Heart left ventricle (tissue), 16 donors: ENCODE measurements at places on chromosomes 1 and 21. TPM values are rescaled to one million over a fixed set of nuclear protein-coding genes. Genes with fewer than 3 reads are reported as not detected.

DNA sequence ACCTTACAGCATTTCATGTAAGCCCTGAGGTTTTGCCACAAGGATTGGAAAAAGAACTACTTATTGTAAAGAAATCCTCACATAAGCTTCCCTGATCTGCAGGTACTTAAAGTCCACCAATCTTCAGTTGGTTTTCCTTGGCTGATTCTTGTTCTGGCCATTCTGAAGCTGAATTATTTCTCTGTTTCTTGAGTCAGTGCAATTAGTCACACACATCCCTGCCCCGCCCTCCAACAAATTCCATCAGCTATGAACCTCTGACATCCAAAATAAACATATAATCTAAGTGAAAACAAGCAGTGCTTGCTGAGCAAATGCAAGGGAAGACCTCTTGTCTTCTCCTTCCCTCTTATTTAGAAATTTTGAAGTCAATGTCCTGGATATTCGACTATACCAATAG, 8.2 kb upstream of the FNDC7 start:
- no peaks in the 10 kb centered on the region for H3K4me1 ChIP-seq
- H3K27ac ChIP-seq: no peak overlapping the region
- peaks cover 4% of the 10 kb centered on the region for H3K36me3 ChIP-seq
- H3K27me3 ChIP-seq: no peaks in the 10 kb centered on the region

GRCh38 chr1:158019171-158019868, 25.9 kb downstream of the KIRREL1 start:
- peaks cover 87% of the 10 kb centered on the region for H3K4me1 ChIP-seq
- no peaks in the 10 kb centered on the region for H3K36me3 ChIP-seq
- peak overlapping the region; percentile 86 for H3K27ac ChIP-seq
- peak overlapping the region; percentile 7 for H3K4me3 ChIP-seq
- peak; percentile 67 for DNase-seq

DNA sequence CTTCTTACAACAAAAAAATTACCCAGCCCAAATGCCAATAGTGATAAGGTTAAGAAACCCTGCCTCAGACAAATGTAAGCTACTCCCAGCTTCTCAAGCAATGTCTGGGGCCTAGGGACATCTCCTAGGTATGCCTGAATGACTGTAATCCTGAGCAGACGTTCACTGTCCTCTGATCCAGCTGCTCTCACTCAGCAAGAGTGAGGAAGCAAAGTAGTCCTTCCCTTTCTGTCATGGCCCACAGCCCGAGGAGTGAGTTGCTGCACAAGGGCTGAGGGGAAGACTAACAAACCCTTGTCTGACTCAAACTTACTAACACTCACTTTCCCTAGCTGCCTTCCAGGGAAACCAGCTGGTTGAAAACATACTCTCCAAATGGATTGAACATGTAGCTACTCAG, 124.9 kb upstream of the TNFSF4 start:
- DNase-seq: peak; percentile 76
- H3K36me3 ChIP-seq: no peaks in the 10 kb centered on the region
- no peaks in the 10 kb centered on the region for H3K27me3 ChIP-seq
- peaks cover 34% of the 10 kb centered on the region for H3K4me1 ChIP-seq
- no peak overlapping the region for H3K4me3 ChIP-seq
- H3K27ac ChIP-seq: peak overlapping the region; percentile 23

DNA sequence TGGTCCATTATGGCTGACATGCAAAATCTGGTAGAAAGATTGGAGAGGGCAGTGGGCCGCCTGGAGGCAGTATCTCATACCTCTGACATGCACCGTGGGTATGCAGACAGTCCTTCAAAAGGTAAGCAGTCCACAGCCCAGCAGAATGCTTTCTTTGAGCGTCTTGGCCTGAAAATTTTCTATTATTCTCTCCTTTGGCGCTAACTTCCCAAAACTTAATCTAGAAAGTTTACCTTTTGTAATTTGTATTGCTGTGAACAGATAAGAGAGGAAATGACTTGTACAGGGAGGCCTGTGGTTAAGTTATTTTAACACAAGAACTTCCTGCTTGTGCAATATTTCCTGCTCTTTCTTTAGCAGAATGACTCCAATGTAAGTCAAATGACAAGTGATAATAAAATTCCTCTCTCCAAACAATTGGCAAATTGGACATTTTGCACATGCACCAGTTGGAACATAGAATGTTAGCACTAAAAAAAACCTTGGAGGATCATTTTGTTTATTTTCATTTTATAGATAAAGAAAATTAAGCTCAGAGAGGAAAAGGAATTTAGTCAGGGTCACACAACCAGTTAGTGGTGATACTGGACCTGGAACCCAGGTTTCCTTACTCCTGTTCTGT, 18.9 kb downstream of the CAP1 start:
- no peak overlapping the region for H3K4me3 ChIP-seq
- peaks cover 64% of the 10 kb centered on the region for H3K4me1 ChIP-seq
- H3K27ac ChIP-seq: peak overlapping the region; percentile 67

- H3K27ac ChIP-seq: no peak overlapping the region
- no peaks in the 10 kb centered on the region for H3K27me3 ChIP-seq
- no peaks in the 10 kb centered on the region for H3K36me3 ChIP-seq
These were observed 147.2 kb downstream of the PEX14 start for GRCh38 chr1:10621906-10622305.

- H3K27me3 ChIP-seq: no peaks in the 10 kb centered on the region
- H3K36me3 ChIP-seq: peaks cover 21% of the 10 kb centered on the region
- H3K4me3 ChIP-seq: peak overlapping the region; percentile 70
- H3K4me1 ChIP-seq: peaks cover 48% of the 10 kb centered on the region
These were observed 1.7 kb downstream of the PIP5K1A start for GRCh38 chr1:151199873-151200581.

DNA sequence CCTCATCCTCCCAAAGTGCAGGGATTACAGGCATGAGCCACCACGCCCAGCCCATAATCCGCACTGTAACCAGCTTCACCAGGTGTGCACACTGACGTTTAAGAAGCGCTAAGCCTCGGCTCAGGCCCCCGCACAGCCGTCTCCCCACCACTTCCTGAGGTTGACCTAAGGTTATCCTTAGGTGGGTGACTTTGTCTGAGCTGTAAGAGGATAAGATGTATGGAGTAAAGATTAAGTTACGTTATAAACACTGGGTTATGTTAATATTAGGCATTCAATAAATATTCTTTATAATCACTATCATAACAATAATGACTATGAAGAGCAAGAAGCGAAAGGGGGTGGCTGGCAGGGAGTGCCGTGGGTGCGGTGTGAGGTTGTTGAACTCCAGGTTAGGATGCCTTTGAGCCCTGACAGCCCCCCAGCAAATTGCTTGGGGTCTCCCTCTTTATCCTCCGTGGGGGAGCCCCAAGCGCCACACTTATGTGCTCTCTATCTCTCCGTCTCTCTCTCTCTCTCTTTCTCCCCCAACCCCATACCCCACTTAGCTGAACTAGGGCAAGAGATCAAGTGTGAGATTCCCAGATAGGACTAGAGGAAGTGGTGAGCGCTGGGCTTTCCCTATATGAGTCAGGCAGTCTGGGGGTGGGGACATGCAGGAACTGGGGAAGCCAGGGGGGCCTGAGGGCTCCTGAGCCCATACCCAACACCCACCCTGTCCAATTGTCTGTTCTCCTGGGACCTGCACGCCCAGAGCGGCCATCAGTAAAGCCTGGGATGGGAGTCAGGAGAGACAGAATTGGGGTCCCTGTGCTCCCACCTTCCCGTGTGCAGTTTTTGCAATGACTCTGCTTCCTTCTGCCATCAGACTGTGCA, 7.6 kb downstream of the EFHD2 start:
- no peaks in the 10 kb centered on the region for H3K36me3 ChIP-seq
- H3K4me1 ChIP-seq: peaks cover 75% of the 10 kb centered on the region
- peak; percentile 50 for DNase-seq
- H3K27me3 ChIP-seq: no peaks in the 10 kb centered on the region
- no peak overlapping the region for H3K4me3 ChIP-seq
- H3K27ac ChIP-seq: peak overlapping the region; percentile 13

DNA sequence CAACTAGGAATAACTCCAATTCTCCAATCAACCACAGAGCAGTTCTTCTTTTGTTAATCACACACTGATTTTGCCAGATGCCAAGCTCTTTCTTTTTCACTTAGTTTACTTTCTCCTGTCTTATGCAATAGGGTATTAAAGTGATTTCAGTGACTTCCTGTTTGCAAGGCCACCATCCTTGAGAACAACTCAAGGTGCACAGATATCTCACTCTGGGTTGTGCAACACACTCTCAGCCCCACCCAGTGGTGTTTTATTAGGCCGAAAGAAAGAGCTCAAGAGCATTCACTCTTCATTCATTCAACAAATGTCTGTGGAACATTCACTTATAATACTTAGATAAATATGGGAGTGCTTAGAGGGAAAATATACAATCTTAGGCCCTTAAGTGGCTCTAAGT, 352.5 kb downstream of the ZNF326 start:
- no peaks in the 10 kb centered on the region for H3K4me1 ChIP-seq
- H3K27ac ChIP-seq: no peak overlapping the region
- no peaks in the 10 kb centered on the region for H3K27me3 ChIP-seq

The NECTIN4 gene
- total RNA-seq: not detected

The C1orf74 gene
- total RNA-seq: 2.4 TPM
